ENCODE measurements at places on chromosomes 16 and 17.

DNA sequence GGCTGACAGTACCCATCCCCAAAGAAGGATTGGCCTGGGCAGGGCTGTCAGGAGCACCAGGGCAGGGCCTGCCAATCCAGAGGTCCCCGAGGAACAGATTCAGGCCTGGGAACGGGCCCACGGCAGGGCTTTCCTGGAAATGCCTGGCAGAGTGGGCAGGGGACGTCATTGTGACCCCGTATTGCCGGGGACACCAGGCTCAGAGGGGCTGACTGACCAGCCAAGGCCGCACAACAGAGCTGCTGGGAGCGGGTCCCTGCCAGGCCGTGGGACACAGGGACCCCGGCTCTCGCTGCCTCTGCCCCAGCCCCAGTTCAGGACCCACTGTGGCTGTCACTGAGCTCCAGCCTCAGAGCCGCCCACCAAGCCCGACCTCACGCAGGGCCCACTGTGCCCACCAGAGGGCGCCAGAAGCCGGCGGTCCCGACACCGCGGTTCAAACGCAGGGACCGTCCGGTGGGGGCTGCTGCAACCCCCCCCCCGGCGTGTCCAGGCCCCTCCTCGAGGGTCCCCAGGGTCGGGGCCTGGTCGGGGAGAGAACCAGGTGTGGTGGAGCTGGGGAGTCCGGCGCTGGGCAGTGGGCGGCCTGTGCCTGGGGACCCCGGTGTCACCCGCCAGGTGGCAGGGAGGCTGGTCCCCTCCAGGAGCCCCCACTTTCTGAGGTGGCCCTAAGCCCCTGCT, 15.2 kb upstream of the SSTR5 start:
- no peak for DNase-seq

DNA sequence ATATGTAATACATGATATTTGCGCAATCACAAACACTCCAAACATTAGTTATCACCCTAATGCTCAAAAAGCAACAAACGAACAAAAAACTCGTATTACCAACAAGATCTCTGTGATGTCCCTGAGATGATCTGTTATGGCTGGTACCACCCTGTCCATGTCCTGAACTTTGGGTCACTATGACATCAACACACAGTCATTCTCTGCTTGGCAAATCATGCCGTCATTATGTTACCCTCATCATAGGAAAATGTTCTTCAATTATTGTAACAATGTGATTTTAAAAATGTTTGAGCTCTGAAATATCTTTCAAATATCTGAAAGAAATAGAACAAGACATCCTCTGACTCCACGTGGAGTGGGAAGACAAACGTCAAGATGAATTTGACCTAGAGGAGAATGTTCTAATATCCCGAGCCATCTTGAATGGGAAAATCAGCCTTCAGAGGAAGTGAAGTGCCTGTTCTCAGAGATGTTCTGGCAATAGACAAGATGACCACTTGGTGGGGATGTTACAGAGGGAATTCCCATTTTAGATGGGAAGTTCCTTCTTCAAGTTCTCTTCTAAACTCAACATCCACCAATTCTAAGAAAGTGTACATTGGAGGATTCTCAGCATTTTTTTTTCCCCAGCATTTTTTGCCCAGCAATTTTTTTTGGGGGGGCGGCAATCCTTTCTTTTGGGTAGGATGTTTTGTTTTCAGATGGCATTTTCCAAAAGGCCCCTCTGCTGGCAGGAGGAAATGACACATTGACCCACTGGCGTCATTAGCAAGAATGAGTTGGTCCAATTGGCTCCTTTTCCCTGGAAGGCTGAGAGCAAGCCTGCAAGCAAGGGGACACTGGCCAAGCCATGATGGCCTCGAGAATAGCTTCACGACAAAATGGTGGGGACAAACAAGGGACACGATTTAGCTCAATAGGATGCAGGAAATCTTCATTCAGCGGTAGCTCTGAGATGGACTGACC, 3.7 kb upstream of the HSD17B2 start:
- peak; percentile 49 for DNase-seq

DNA sequence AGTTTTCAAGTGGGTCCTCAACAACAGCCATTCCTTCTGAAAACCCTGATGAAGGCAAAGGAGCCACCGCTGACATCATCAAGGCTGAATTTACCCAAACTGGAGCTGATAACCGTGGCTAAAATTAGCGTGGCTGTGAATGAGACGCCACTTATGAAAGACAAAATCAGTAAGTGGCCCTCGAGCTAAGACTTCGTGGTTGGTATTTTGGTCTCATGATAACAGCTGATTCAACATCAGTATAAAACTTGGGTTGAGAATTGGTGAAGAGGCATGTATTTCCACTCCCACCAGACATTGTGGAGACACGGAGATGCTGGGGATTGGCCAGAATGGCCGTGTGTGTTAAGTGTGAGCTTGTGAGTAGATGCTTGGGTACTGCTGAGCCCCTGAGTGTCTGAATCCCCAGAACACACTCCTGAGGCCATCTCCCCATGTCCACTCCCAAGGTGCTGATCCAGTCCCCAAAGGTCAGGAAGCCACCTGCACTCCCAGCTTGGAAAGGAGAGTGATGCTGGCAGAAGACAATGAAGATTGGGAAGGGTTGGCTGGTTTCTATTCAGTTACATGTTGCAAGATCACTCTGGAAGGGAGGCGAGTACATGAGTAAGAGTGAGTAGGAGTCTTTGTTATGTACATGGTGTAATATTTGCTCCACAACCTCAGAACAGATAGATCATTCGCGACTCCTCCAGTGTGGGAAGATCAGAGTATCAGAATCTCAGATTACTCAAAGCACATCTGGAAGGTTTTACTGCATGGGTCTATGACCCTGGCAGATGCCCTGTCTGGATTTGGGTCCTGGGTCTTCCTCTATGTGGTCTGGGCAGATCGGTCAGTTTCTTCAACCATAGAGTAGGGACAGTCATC, 207.7 kb downstream of the HS3ST3A1 start:
- peak; percentile 56 for DNase-seq

GRCh38 chr16:67701420-67701819, 17.7 kb downstream of the GFOD2 start:
- no peak for DNase-seq

GRCh38 chr17:64343833-64344637, 46.6 kb downstream of the PECAM1 start:
- DNase-seq: peak; percentile 78

DNA sequence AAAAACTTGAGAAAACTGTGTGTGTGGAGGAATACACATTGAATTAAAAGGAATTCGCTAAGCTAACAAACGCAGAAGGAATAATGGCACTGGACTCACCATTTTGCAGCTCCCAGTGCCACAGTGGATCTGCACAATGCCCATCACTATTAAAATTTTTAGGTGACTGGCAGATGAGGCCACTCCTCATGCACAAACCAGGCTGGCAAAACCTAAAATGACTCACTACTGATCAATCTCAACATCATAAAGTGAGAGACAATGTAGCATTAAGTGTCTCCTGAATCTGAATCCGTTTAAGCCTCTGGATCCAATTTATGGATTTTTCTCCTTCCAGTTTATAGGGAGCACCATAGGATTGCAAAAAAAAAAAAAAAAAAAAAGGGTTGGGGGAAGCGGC, 20.6 kb downstream of the MYH10 start:
- DNase-seq: no peak

DNA sequence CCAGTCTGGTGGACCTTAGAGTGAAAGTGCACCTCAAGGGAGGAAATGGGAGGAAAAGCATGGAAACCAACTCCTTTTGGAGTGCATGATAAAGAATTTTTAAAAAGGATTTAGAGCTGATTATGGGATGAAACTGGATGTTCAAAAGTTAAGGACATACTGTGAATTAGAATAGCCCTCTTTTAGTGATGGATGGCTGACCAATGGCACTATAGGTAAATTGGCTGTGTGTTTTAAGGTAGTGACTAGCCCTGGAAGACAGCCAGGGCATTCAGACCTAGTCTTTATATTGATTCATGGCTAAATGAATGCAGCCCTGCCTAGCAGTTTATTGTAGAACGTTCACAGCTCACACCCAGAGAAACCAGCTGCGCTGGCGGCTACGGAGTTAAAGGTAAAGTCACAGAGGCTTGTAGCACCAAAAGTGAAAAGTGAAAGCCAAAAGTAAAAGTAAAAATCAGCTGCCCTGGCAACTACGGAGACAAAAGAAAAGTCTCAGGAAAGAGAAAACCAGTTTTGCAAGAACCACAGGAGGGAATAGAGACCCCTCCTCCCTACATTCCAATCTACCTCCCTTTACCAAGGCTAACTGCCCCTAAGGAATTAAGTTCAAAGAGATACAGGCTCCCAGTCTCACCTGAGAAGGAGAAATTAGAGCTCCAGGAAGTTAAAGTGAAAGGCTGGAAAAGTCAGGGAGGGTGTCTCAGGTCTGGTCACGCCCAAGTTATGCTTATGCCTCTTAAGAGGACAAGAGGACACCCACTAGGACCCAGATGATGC, 21.8 kb downstream of the ACSM1 start:
- no peak for DNase-seq

- DNase-seq: peak; percentile 18
These were observed 15.6 kb downstream of the TLE7 start for GRCh38 chr16:71426069-71426879.

All from stromal cell of bone marrow (primary cell).